Tibial artery (tissue), 4 donors: ENCODE measurements at places on chromosomes 13 and 19.

GRCh38 chr13:113995051-113995601, 21.2 kb upstream of the C13orf46 start:
- no peak for DNase-seq

GRCh38 chr13:55571237-55571867, 1569.4 kb upstream of the PRR20A start:
- no peak for DNase-seq

GRCh38 chr19:47741544-47742140, 3.7 kb upstream of the NOP53 start:
- no peak for DNase-seq

GRCh38 chr13:71242201-71242600, 624.8 kb downstream of the DACH1 start:
- DNase-seq = no peak

DNA sequence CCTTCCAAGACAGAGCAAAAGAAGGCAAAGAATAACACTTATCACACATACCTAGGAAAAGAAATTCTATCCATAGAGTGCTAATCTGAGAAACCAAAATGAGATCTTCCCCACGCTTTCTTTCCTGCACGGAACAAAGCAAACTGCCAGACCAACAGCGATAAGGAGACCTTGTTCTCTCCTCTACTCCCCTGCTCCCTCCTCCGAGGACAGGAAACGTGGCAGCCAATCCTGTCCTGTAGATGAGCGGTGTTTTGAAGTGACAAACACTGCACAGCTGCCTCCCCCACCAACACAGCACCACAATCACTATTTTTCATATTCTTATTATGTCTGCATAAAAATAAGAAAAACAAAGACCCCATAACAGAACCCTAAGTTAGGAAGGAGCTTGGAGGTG, 113.9 kb upstream of the IRS2 start:
- DNase-seq = no peak

DNA sequence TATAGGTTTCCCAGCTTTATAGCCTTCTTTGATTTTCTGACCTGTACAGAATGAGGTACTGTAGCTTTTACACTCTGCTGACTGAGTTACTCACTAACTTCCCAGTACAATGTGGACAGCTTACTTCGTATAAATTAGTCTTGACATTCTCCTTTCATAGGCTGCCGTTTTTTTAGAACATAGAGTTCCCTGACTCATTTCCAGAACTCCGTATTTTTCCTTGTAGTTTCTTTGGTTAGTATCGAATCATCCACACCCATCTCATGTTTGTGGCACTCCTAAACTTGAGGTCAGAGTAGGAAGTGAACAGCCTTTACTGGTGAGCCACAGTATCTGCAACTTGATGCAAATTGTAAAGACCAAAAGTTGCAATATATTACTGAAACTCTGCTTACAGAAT, 303.9 kb downstream of the SLITRK5 start:
- DNase-seq = no peak
